ENCODE measurements at places on chromosomes 5 and 9. TPM values are rescaled to one million over a fixed set of nuclear protein-coding genes. Genes with fewer than 3 reads are reported as not detected.

The IFNA2 gene
- total RNA-seq, result not detected

The PCDHGA12 gene
- 10.2 TPM for total RNA-seq

The DAB2 gene
- total RNA-seq, result 55.2 TPM

The SLC6A3 gene
- 0.23 TPM for total RNA-seq

The PCA3 gene
- not detected for total RNA-seq

The ARL14EPL gene
- not detected for total RNA-seq

The C1QTNF2 gene
- total RNA-seq, result 2.2 TPM

The CREBRF gene
- 34.6 TPM for total RNA-seq

The LRRTM2 gene
- 0.12 TPM for total RNA-seq
